ENCODE measurements at places on chromosomes 6 and 20.

- no peak for DNase-seq
Measured at GRCh38 chr20:2858591-2858990, 14.7 kb upstream of the PTPRA start.

DNA sequence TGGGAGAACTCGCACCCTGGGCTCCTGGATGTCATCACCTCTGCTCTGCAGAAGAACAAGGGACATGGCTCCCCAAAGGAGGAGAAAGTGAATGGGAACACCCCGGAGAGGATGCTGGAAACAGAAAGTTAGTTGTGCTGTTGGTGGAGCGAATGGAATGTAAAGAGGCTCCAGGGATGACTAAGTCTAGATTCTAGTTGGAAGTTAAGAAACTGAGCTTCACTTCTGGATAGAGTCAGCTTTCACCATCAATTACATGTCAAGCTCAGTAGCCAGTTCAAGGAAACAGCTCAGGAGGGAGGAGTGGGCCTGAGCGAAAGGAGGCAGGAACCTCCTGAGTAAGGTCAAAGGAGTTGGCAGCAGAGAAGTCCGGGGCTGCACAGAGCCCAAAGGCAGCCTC lies 132.1 kb upstream of the ARID1B start:
- DNase-seq: no peak

DNA sequence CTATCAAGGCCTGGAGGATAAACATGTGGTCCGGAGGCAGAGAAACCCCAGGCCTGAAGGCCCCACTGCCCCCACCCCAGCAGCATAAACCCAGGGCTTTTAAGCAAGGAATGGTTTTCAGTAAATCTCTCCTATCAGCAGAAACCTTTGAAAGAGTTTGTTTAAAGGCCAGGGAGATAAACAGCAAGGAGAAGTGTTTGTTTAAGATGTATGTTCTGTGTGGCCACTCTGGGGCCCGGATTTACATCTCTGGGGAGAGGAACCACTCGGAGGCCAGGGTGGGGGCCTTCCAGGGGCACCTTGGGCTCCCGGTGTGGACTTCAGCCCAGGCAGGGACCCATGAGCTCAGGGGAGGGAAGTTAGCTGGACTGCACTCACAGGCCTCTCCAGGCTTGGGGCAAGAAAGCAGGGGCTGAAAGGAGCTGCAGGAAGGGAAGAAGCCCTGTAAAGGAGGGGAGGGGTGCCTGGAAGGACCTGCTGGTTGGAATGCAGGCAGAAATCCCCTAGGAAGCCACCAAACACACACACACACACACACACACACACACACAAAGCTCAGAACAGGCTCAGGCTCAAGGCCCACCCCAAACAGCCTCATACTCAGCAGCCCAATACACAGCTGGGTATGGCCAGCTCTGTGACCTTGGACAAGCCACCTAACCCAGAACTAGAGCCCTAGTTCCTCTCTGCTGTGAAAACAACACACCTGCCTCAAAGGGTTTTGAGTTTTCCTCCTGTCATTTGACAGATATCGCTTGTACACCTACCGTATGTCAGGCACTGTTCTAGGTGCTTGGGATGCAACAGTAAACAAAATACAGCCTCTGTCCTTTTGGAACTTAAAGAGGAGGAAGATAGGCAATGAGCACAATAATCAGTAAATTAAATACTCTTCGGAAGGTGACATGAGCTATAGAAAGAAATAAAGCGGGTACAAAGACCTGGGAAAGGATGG lies 26.2 kb upstream of the FOXP4 start:
- DNase-seq: no peak

DNA sequence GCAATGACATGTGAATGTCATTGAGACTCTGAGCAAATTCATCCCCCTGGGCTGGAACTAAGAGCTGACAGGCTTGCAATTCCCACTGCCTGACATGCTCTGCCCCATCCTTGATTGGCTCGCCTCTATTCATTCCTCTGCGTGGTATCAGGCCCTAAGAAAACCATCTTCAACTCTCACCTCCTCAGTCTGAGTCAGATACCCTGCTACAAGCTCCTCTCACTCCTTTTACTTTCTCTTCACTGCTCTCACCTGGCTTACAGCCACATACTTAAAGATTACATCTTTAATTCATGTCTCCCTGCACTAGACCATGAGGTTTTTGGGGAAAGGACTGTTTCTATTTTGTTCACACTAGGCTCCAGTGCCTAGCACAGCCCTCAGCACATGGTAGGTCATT lies 131.6 kb downstream of the KIF6 start:
- no peak for DNase-seq

Data from CD4-positive, alpha-beta T cell treated with Interleukin-17A for 1 hour (primary cell).